ENCODE measurements at places on chromosomes 7 and 10. TPM values are rescaled to one million over a fixed set of nuclear protein-coding genes. Genes with fewer than 3 reads are reported as not detected.
A peak's percentile ranks its signal among the peaks of the same experiment; 100 is the strongest.

DNA sequence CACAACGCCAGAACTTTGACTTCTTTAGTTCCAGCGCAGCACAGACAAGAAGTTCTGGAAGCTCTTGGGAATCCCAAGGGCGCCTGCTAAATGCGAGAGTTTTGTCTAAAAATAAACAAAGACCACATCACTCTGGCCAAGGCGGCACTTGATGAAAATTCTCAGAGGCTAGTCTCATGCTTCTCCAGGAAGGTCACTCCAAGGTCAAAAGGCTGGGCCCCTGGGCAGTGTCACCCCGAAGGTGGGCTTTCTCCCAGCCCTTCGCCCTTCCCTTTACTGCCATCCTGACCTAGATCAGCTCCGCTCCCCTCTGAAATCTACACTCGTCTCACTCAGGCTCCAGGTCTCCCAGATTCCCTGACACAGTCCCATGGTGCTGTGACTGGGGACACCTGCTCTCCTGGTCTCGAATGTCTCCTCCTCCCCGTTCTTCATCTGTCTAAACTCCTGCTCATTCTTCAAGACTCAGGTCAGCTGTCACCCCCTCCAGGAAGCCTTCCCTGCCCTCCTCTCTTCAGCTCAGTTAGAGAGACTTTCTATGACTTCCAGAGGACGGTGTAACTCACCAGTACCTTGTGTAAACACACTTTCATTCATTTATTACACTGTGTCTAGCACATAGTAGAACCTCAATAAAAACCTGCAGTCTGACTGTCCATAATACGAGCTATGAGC is 10.5 kb downstream of the FAM53B start:
- DNase-seq: no peak

DNA sequence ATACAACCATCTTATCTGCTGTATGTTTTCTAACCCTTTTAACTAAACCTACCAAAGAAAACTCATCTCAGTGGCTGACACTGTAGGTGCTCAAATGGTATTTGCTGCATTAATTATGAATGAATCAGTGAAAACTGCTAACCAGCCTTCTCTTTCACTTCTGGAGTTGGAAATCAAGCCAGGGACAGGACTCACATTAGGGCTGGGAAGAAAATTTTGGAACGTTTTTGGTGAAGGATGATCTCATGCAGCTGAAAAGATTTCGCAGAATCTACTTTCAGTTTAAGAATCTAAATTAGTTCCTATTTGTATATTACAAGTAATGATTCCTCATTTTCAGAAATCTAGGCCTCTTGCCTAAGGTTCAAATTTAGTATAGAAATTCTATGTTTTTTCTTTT is 12.9 kb downstream of the MTPN start:
- DNase-seq: peak; percentile 33

GRCh38 chr10:17871036-17871435 is 61.9 kb downstream of the MRC1 start:
- no peak for DNase-seq

DNA sequence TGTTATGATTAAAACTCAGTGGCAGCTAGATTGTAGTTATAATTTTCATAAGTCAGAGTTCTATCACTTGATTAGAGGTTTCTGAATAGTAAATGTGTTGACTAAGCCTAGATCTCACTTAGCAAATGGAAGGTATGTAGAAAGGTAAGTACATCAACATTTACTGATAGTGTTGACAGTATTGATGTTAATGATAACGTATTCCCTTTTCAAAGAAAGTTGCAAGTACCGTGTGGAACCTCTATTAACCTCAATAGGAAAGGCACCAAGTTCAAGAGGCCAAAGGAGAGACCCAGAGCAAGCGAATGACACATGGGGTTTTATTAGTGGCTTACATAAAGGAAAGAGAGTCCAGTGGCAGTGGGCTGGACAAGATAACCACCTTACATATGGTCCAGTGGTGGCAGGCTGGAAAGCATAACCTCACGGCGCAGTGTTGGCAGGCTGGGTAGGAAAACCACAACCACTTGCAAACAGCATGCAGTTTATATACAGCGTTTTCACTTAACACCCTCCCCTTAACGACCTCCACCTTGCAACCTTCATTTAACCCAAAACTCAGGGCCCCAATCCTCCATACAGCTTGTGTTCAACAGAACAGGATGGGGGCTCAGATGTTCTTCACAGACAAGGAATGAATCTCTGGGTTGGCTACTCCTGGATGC is 611.0 kb downstream of the PARD3 start:
- DNase-seq: no peak

DNA sequence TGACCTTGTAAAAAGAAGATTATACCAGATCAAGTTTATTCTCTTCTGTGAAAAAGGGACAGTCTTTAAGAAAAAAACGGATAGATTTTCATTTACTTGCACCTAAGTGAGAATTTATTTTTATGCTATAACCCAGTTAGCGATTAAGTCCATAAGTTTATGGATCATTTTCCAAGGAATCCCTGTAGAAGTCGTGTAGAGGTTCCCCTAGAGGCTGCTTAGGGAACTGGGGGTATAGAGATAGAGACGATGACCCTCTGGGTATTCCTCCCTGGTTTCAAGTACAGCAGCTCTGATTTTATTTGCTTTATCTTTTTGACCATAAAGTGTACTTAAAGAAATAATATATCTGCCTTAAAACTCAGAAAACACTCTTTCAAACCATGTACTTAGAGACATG is 648.4 kb upstream of the LRRTM3 start:
- no peak for DNase-seq

DNA sequence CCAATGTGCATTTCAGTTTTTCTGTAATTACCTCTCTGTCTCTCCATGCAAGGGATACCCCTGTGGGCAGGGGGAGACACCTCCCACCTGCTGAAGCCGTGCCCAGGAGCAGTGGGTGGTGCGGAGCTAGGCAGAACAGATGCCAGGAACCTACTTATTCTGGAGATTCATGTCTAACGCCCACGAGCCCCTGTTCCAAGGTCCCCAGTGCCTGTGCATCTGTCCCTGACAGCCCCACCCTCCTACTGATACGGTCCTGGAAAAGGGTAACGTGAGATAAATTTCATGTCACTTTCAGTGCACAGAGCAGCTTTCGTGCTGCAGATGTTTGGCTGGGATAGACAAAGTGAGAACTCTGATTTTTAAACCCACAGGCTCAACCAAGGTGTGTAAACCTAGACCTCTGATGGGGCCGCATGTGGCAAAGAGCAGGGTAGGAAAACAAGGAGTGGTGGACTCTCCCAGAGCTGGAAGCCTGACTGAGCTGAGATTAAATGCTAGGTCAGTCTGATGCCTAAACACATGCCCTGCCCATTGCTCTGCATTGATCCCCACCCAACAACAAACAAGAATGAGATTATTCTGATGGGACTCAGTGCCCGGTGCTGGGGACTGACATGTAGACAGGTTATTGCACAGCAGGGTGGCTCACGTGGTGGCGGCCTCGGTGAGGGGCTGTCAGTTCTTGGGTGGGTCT is 123.6 kb upstream of the GDF10 start:
- DNase-seq: no peak

GRCh38 chr10:33370434-33370930 is 36.0 kb upstream of the NRP1 start:
- DNase-seq: peak; percentile 36

- peak; percentile 41 for DNase-seq
Measured at GRCh38 chr10:30751678-30752331, 122.3 kb upstream of the LYZL2 start.

DNA sequence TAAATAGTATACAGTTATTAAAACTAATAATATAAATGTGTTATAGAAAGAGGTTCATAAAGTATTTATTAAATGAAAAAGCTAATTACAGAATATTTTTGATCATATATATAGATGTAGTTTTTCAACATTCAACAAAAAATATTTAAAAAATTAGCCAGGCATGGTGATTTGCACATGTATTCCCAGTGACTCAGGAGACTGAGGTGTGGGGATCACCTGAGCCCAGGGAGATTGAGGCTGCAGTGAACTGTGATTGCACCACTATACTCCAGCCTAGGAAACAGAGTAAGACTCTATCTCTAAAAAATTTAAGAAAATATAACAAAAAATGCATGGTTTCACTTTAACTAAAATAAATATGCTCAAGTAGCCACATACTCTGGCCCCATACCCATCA is 118.0 kb upstream of the SEMA3C start:
- no peak for DNase-seq

DNA sequence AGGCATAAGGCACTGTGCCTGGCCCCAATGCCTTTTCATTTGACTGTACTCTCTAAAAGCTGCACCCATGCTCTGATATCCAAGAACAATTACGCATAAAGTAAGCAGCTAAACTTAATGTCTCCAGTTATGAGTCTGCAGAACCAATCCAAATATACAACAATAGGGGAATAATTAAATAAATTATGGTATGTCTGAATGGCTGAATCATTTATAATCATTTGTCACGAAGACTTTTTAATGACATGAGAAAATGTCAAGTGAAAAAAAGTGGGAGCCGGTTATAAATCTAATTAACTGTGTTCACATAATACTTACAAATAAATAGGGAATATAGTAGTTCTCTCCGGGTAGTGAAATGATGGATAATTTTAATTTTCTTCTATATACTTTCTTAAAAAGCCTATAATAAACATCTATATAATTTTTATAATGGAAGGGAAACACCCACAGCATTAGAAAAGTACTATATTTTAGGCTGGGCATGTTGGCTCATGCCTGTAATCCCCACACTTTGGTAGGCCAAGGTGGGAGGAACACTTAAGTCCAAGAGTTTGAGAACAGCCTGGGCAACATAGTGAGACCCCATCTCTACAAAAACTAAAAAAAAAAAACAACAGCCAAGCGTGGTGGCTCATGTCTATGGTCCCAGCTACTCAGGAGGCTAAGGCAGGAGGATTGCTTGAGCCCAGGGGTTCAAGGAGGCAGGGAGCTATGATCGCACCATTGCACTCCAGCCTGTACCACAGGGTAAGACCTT is 14.2 kb downstream of the SLC37A3 start:
- DNase-seq: no peak

DNA sequence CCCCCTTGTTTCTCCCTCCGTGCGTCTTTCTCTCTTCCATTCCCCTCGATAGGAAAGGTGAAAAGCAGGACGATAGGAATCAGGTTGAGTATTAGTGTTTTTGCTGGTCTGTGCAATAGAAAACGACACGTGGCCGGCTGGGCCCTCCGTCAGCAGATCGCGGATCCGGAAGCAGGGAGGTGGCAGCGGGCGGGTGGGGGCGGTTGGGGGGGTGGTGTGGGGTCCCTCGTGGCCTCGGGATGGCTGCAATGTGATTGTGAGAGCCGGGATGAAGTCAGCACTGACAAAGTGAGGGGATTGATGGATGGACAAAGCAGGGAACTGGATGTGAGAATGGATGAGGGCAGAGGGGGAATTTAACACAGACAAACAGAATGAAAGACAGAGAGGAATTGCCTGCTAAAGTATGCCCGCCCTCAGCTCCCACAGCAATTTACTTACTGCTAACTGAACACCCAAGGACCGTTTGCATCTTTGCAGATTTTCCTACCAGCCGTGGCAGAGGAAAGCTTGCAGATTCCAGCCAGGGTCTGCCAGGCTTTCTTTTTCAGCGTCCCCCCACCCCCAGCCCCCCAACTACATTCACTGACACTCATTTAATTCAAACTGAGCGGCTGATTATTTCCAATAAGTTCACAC is 280.9 kb downstream of the LRMDA start:
- no peak for DNase-seq

GRCh38 chr7:5692845-5693278 is 88.6 kb downstream of the RNF216 start:
- DNase-seq: peak; percentile 74

DNA sequence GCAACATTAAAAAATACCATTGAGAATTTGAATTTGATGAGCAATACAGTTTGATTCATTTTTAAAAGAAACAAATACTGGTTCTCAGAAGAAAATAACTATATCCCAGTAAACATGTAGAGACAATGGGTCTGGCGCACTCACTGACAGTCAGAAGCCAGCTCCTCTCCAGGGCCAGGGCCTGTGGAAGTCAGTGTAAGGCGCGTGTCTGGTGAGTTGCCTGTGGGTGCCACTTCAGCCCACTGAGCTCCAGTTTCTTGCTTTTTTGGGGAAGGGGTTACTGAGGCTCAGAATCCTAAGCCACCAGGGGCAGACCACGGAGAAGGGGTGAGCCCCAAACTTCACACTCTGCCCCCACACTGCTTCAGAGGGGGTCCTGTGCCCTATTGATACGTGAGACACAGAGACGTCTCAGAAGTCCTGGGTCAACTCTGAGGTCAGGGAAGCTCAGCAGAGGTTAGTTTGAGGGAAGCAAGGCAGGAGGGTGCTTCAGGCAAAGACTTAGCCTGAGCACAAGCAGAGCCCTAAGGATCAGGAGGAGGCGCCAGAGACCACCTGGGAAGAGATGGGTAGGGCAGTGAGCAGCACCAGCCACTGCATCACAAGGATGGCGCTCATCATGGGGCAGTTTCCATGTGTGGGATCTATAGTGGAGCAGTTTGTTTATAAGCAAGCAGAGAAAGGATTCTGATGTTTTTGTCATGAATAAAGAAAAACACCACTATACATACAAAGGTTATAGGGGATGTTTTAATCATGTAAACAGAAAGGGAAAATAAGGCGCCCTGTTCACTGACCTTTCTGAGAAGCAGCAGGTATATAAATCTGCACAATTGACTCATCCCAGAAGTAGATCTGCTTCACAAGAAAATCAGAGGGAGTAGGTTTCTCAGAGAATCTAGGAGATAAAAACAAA is 95.7 kb downstream of the PKD1L1 start:
- peak; percentile 16 for DNase-seq

DNA sequence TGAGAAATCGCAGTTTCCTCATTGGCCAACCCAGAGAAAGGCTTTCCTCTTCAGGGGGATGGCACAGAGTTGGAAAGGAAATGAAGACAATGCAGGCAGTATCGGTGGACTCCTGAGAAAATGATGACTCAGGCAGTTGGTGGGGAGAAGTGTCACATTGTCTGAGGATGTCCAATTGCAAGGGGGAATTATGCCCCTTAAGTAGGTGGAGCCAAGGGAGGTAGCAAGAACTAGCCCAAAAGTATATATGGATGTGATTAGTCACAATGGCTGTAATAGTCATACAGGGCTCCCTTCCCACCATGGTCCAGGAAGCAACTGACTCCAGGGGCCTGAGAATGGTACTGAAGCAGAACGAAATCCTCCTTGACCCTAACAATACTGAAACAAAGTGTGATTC is 58.3 kb upstream of the EGFR start:
- DNase-seq: peak; percentile 63

- DNase-seq: peak; percentile 55
Measured at GRCh38 chr10:31136930-31137885, 105.5 kb upstream of the ZNF438 start.

DNA sequence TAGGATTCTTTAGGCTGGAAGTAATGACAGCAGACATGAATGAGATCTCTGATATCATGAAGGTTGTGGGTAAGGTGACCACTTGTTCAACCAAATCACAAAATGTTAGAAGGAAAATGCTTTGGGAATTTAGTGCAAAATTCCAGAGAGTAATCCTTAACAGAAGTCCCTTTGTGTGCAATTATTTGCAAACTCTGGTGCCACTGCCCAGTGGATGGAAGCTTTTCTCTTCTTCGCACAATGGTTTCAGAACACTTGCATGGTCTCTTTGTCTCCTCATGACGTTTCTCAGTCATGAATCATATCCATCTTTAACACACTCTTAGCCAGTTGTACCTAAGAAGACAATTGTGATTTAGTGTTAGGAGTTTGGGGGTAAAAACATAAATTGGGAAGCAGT is 570.4 kb upstream of the ANKRD30A start:
- DNase-seq: no peak

The POLR2J2 gene
- total RNA-seq: not detected

The EPDR1 gene
- 66.3 TPM for total RNA-seq

The GCC1 gene
- 12.0 TPM for total RNA-seq

The CTNNA3 gene
- total RNA-seq: 0.02 TPM

The TMEM184A gene
- 3.3 TPM for total RNA-seq

The FXYD4 gene
- total RNA-seq: not detected

The TCF7L2 gene
- total RNA-seq: 2.6 TPM

The LLCFC1 gene
- total RNA-seq: not detected
